ENCODE measurements at places on chromosomes 7 and 10.

DNA sequence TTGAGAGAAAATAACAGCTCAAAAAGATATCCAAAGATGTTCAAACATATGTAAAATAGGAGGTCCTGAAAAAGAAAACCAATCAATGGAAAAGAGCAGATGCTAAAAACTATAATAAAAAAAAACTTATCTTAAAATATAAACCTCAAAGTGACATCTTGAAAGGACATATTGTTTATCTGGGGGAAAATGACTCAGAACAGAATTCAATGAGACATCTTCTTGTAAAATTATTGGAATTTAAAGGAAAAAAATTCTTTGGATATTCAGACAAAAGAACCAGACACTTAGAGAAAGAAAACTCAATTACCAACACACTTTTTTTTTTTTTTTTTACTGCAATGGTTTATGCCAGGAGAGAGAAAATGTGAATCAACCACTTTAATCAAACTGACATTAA is 58.9 kb downstream of the NAMPT start:
- DNase-seq: no peak

DNA sequence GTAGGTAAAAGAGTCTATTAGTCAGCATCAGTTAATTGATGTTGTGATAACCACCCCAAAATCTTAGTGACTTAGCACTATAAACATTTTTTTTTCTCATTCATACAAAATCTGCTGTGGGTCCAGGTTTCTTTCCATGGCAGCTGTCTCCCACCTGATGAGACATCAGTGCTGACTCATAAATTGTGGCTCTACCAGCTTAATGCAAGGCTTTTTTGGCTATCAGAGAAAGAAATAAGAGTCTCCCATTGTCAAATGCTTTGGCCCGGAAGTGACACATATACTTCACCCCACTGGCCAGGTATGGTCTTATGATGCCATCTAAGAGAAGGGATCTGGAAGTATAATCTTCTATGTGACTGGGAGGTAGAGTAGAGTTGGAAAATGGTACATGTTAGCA is 14.5 kb downstream of the DNAJB9 start:
- DNase-seq: no peak

GRCh38 chr7:129940329-129940728 is 12.4 kb downstream of the UBE2H start:
- no peak for DNase-seq

DNA sequence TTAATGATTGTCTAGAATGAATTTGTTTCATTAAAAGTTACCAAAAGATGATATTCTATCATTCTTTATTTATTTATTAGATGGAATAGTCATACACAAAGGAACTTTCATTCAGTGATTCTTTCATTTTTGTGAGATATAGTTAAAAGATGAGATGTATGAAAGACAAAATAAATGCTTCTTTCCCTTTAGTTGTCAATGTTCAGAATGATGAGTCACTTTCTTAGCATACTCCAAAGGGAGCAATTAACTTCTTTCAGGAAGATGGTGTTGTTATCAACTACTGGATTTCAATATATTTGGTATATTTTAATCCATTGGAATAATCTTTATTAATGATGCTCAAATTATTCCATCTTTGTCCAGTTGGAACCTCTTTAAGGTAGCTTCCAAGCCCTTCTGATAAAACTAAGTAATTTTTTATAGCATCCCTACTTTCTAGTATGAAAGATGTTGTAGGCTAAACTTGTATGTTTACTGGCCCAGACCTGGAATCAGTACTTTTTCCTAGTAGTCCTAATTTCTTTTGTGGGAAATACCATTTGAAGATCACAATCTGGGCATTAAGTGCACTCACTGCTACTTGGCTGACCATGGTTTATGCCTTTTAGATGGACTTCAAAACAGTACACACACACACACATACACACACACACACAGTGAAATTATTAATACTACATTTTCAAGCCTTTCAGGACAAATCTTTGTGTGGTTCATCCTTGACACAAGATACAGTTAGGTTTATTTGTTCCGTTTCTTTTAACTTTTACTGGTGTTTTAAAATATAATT is 2.5 kb downstream of the GIMAP7 start:
- DNase-seq: no peak

GRCh38 chr7:24227068-24227467 is 56.9 kb upstream of the NPY start:
- no peak for DNase-seq

DNA sequence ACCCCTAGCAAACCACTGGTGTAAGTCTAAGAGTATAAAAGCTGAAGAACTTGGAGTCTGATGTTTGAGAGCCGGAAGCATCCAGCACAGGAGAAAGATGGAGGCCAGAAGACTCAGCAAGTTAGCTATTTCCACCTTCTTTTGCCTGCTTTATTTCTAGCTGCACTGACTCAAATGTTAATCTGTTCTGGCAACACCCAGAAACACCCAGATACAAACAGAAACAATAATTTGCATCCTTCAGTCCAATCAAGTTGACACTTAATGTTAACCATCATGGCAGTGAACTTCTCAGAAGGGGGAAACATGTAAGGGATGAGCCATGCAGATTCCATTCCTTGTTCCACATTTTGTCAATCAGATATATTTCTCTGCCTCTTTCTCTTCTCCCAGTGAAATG is 101.8 kb upstream of the FERD3L start:
- DNase-seq: no peak

Measured in AG04449 (cell line).